ENCODE measurements at places on chromosomes 13 and 19.

DNA sequence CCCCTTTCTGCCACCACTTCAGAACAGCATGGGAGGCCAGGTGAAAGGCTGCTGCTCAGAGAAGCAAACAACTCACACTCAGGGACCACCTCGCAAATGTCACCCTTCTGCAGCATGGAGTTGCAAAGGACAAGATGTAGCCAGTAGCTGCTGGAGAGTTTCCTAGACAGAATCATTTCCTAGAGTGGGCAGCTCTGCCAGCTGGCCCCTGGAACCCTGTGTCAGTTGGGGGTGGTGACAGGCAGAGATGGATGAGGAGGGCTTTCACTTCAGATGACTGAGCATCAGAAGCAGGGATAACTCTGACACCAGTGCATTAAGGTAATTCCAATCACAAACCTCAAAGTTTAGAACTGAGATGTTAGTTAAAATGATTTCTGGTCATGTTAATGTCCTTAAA is 34.4 kb upstream of the EPHX3 start:
- no peak for DNase-seq

GRCh38 chr19:58181902-58182576 is 822 bp upstream of the ZNF274 start:
- DNase-seq: peak; percentile 63

DNA sequence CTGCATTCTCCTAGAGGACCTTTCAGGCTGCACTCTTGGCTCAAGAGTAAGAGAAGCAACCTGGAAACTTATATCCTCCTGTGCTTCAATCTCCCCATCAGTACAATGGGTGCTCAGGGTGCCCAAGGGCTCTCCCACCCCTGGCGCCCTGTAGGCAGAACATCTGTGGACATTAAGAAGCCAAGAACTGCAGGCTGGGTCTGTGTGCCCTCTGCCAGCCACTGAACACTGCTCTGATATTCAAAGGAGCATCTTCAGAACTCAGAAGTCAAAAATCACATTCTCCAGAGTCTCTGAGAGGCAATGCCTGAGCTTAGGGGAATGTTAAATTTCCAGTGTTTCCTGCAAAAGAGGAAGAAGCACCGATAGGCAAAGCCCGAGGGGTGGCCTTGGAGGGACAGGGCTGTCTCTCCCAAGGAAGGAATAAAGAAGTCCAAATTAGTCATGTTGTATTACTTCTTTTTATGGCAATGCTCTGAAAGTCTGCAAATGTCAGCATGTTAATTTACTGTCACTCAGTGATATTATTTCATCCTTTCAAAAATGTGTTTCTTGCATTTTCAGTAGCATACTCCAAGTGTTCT is 88.1 kb downstream of the TSHZ3 start:
- DNase-seq: no peak

DNA sequence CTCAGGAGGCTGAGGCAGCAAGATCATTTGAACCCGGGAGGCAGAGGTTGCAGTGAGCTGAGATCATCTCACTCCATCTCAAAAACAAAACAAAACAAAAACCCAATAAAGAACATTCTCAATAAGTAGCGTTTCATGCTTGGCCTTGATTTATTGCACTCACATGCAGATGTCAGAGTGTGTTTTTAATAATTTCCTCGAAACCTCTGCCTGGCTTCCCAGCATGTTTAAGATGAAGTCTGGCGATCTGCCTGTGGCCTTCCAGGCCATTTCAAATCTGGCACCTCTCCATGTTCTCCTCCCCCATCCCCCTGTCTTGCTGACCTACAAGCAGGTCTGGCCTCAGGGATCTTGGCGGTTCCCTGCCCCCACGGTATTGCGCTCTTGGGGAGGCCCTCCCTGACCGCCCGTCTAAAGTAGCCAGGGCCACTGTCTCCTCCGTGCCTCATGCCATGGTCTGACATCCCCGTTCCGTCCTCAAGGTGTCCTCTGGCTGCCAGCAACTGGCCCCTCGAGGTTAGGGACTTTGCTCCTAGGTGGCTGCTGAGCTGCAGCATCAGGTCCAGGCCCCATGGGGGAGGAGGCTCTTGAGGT is 1.6 kb downstream of the WDR88 start:
- DNase-seq: no peak

DNA sequence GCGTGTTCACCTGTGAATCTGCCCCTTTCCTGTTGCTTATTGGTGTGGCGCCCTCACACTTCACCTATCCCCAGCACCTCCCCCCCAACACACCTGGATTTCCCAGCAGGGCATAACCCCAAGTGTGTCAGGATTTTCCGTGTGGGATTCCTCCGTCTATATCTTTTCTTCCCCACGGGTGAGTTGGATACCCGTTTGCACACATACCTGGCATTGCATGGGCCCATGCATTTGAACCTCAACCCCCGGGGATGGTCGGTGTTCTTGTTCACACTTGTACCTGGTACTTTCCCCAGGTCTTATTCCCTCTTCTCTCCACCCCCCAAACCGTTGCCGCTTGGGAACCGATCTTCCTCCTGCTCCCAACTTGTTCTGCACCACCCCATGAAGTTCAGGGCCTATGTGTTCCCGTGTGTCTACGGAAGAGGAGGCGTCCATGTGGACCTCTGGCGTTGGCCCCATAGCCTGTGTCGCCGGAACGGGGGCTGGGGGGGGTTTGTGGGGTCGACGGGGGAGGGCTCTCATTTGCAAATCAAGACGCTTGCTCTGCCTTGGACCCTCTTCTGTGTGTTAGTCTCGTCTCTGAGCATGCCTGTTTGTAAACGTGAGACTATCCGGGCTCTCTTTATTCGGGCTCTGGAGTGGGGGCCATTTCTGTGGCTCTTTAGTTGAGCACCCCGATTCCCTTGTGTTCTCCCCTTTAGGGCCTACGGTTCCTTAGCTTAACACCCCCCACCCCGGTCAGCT is 1.7 kb downstream of the PRR12 start:
- no peak for DNase-seq

- no peak for DNase-seq
Measured at GRCh38 chr13:53013113-53013512, 15.5 kb upstream of the OLFM4 start.

GRCh38 chr13:33111414-33112110 is 95.3 kb downstream of the KL start:
- no peak for DNase-seq

- no peak for DNase-seq
Measured at GRCh38 chr13:52903320-52903719, 54.9 kb upstream of the PCDH8 start.

DNA sequence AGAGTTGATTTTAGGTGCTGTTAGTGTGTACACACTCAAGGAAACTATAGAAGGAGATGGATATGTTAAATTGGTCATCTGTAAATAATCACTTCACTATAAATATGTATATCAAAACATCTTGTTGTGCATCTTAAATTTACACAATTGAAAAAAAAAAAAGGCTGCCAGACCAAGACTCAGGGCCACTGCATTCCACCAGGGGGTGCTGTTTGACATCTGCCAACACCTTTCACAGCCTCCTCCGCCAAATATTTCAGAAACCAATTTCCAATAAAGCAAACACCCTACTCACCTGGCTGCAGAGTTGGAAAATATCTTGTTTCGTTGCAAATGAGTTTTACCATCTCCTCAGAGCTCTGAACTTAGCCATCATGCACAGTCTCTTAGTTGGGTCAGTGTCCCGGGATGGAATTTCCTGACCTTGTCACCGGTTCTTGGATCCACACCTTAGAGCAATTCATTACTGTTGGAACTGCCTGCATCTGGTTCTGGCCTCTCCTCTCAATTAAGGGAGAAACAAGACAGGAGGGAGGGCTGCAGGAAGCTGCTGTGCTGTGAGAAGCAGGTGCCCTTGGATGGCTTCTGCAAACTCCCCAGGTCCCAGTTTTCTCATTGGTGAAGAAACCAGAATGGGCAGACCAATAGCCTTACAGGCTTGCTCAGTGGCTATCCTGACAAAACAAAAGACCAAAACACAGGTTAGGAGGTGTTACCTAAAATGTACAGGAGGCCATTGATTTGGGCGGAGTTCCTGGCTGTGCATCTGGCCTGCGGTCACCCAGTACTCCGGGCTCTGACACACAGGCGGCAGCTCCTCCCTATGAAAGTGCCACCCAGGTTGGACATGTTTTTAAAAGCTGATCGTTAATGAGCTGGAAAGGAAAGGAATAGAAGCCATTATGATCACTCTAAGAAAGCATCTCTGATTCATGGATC is 746.6 kb downstream of the UQCRFS1 start:
- peak; percentile 38 for DNase-seq

DNA sequence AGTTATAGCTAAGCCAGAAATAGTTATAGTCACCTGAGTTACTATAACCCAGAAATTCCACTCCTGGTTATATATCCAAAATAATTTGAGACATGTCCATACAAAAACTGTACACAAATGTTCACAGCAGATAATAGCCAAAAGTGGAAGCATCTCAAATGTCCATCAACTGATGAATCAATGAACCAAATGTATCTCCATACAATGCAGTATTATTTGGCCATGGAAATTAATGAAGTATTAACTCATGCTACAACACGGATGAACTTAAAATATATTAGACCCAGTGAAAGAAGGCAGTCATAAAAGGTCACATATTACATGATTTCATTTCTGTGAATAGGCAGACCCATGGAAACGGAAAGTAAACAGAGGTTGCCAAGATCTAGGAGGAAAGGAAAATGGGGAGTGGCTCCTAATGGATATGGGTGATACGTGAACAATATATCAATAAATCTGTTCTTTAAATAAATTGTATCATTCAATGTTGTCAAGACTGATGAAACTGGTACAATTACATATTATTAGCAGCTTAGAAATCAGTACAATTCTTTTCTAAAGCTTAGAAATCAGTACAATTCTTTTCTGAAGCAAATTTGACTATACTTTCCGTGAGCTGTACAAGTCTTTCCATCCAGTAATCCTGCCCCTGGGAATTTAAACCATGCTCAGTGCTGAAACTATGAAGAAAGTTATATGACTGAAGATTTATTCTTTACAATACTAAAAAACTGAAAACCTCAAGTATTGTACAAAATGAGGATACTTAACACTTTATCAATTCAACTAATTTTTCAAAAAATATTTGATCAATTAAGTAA is 47.0 kb upstream of the DIAPH3 start:
- no peak for DNase-seq

DNA sequence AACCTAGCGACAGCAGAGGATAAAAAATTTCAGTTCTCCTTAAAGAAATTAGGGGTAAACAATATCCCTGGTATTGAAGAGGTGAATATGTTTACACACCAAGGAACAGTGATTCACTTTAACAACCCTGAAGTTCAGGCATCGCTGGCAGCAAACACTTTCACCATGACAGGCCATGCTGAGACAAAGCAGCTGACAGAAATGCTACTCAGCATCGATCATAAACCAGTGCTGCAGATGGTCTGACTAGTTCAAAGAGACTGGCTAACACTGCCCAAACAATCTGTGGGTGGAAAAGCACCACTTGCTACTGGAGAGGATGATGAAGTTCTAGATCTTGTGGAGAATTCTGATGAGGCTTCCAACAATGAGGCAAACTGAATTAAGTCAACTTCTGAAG is 19.9 kb upstream of the ACOD1 start:
- no peak for DNase-seq

Data from activated CD4-positive, alpha-beta T cell treated with anti-CD3 and anti-CD28 coated beads for 4 hours (primary cell).